ENCODE measurements at places on chromosomes 5 and 9.

GRCh38 chr5:72070529-72070928, 36.7 kb upstream of the MAP1B start:
- DNase-seq = no peak

DNA sequence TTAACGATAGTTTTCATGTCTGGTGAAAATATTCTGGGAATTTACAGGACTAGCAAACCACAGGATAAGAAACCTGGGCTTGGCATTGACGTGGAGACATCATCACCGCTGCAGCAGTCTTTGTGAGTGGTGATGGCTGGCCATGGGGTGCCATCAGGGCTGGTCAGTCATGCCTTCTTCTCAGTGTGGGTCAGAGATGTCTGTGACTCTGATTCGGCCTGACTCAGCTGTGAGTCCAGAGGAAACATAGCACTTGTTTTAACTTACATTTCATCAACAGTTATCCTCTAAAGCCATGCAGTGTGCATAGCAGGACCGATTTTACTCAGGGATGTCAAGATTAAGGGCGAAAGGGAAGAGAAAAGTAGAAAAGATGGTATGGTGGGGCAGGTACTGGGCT, 33.2 kb upstream of the CYFIP2 start:
- no peak for DNase-seq

DNA sequence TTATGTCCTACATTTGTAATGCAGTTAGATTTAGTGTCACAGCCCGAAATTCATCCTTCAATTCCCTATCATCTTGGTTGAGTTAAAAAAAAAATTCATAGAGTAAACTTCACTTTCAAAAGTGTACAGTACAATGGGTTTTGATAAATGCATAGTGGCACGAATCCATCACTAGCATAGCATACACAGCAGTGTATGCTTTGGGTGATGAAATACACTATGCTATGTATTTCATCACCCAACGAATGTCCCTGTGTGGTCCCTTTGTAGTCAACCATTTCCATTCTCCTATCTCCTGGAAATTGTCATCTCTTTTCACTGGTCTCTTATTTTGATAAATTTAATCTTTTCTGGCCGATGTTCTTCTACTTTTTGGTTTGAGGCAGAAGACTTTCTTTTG, 129.4 kb upstream of the BASP1 start:
- no peak for DNase-seq

DNA sequence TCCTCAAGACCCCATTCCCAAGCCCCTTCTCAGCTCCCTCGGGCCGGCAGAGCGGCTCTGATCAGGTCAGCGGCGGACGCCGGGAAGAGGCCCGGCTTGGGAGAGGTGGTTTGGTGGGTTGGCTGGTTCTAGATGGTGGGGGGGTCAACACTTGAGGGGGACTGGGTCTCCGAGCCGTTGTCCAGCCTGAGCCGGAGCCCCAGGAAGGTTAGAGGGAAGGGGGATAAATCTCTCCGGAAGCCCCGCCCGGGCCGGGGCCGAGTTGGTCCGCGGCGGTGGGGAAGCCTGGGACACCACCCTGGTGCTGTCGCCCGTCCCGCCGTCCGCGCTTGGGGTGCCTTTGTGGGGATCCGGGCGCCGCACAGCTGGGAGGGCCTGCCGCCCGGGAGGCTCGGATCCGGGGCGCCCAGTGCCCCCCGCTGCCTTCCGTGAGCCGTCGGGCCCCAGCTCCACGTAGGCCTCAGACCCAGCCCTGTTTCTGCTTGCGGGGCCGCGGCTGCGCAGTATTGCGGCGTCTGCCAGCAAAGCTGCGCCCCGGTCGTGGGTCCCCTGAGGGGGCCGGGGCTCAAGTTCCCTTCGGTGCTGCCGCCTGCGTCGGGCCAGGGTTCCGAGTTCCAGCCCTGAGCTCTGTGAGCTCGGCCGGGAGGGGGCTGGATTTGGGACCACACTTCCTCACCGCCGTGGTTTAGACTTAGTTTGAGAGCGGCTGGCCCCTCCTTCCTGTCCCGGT, 542 bp upstream of the TRIM52 start:
- peak; percentile 51 for DNase-seq

DNA sequence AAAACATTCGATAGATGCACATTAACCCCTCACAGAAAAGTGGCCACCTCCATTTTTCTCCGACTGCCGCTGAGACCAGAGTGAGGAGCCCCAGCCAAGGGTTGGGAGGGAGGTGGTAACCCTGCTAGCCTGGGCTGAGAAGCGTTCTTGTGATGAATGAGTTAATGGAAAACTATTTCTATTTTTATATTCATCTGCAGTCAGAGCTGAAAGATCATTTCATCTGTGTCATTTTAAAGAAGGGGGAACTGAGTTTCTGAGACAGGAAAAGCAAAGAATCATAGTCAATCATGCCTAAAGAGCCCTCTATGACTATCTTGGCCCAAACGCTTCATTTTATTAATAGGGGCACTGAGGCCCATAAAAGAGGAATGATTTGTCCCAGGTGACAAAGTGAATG, 229.5 kb downstream of the PAPPA start:
- no peak for DNase-seq

DNA sequence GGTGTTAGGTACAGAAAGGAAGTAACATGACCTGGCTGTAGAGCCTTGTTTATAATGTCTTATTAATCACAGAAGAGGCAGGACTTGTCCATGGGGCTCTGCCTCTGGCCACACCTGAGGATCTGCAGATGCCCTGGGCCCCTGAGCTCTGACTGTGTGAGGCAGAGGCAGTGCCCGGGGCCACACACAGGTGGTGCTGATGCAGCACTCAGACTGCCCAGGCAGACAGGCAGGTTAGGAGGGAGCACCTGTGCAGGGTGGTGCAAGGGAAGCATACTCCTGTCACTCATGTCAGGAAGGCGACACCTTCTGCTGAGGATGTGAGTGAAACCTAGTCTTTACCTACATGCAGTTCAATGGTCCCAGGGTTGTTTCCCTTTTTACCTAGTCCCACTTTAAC, 88.7 kb downstream of the CFAP90 start:
- no peak for DNase-seq

- no peak for DNase-seq
Observed at GRCh38 chr5:77402796-77403195, 89.3 kb downstream of the WDR41 start.

- no peak for DNase-seq
Observed at GRCh38 chr5:124761010-124761409, 14.6 kb upstream of the ZNF608 start.

- DNase-seq = no peak
Observed at GRCh38 chr9:79824265-79824664, 252.5 kb downstream of the TLE4 start.
